ENCODE measurements at places on chromosomes 13 and 19.

- no peak for DNase-seq
Measured at GRCh38 chr13:110551284-110551683, 10.2 kb downstream of the RAB20 start.

- peak; percentile 40 for DNase-seq
Measured at GRCh38 chr19:6811906-6812305, 39.4 kb downstream of the VAV1 start.

- DNase-seq = peak; percentile 32
Measured at GRCh38 chr19:46529622-46530451, 34.2 kb upstream of the PNMA8B start.

DNA sequence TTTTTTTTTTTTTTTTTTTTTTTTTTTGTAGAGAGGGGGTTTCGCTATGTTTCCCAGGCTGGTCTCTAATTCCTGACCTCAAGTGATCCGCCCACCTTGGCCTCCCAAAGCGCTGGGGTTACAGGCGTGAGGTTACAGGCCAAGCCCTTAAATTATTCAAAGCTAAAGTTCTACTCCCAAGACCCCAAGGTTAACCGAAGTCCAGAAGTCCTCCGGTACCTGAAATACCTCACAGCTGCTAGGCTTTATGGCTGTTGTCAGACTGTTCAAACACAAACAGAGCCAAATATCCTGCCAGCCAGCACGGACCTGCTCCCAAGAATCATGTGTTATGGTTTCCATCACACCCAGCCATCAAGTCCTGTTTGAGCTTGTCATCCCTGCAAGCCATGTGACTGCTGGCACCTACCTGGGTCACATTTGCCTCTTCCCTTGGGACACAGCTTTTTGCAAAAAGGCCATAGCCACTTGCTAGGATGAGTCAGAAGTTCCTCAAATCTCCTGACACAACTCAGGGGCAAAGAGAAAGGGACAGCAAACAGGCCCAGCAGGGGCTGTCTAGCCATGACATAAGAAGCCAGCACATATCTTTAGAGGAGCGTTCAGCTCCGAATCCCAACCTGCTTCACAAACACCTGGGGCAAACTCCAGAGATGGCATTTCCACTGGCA, 129.9 kb downstream of the FOXO1 start:
- peak; percentile 23 for DNase-seq

DNA sequence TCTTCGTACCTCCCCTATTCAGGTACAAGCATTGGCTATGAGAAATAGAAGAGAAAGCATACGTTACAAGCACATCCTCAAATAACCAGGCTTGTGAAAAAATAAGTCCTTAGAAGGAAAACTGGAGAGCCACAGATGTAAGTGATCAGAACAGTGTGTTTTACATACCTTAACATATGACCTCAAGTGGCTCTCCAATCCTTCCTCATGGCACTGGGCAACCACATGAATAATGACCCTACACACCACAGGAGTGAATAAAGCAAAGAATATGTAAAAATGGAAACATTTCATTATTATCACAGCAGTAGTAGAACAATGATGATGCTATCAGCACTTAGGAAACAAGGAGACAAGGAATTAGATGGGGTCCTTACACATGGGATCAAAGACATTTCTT, 96.5 kb downstream of the DOCK9 start:
- no peak for DNase-seq

DNA sequence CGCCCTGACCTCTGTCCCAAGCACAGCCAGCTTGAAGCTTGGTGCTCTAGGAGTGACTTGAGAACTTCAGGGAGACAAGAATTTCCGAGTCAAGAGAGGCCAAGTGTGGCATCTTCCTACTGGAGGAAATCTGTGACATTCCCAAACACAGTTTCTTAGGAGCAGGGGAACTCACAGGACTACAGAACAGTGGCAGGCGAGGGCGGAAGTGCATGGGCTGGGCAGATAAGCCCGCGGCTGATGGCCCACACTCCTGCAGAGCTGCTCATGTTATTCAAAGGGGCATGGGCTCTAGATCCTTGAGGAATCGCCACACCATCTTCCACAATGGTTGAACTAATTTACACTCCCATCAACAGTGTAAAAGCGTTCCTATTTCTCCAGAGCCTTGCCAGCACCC, 168.8 kb downstream of the KATNAL1 start:
- DNase-seq = no peak
